ENCODE measurements at places on chromosomes 7 and 10. TPM values are rescaled to one million over a fixed set of nuclear protein-coding genes. Genes with fewer than 3 reads are reported as not detected.

The CUX1 gene
- 16.8 TPM for polyA plus RNA-seq

DNA sequence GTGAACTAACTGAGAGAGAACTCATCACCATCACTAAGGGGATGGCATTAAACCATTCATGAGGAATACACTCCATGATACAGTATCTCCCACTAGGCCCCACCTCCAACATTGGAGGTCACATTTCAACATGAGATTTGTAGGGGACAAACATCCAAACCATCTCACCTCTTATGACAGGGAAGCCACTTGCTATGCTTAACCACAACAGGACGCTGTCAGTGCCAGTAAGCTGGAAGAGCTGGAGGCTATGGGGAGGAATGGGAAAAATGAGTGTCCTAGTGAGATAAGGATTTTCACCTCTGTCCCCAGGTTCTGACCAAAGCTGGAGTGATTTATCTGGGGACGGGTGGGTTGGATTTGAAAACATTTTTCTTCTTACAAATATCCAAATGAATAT is 17.6 kb downstream of the PLCE1 start:
- DNase-seq: no peak
- no peaks in the 10 kb centered on the region for H3K4me1 ChIP-seq
- H3K36me3 ChIP-seq: no peaks in the 10 kb centered on the region
- no peak overlapping the region for H3K4me3 ChIP-seq
- no peak overlapping the region for H3K27ac ChIP-seq
- H3K27me3 ChIP-seq: no peaks in the 10 kb centered on the region

The CYP2C18 gene
- polyA plus RNA-seq: 0.05 TPM

- peaks cover 9% of the 10 kb centered on the region for H3K4me1 ChIP-seq
- no peak overlapping the region for H3K4me3 ChIP-seq
- no peak for DNase-seq
- no peak overlapping the region for H3K27ac ChIP-seq
- H3K27me3 ChIP-seq: no peaks in the 10 kb centered on the region
- no peaks in the 10 kb centered on the region for H3K36me3 ChIP-seq
These were observed 143.8 kb downstream of the KCNMA1 start for GRCh38 chr10:77493851-77494261.

The KMT2E gene
- 3.5 TPM for polyA plus RNA-seq

- H3K36me3 ChIP-seq: peaks cover 4% of the 10 kb centered on the region
- H3K27me3 ChIP-seq: no peaks in the 10 kb centered on the region
- H3K4me3 ChIP-seq: no peak overlapping the region
These were observed 11.0 kb downstream of the STMP1 start for GRCh38 chr7:135673360-135673706.

- H3K27ac ChIP-seq: no peak overlapping the region
- no peaks in the 10 kb centered on the region for H3K36me3 ChIP-seq
- H3K27me3 ChIP-seq: no peaks in the 10 kb centered on the region
- H3K4me3 ChIP-seq: no peak overlapping the region
- peaks cover 5% of the 10 kb centered on the region for H3K4me1 ChIP-seq
- DNase-seq: no peak
These were observed 43.2 kb upstream of the SLC35B4 start for GRCh38 chr7:134359787-134360432.

The ACSM6 gene
- polyA plus RNA-seq: 0.04 TPM
